ENCODE measurements at places on chromosomes 5 and 9.

DNA sequence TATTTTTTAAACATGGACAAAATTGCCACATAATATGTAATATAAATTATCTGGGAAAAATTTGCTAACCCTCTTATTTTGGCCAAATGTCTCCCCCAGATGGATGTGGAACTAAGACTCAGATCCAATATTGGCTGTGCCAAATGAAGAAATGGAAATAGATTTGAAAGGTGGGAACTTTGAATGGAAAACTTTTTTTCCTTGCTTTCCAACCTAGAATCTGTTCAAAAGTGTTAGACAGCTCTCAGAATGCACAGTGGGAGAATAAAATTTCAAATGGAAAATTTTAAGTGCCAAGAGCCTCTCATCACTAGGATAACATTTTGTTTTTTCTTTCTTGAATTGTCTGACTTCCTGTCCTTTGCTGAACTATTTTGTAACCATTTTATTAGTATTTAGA, 142.6 kb upstream of the GAS1 start:
- DNase-seq: no peak

DNA sequence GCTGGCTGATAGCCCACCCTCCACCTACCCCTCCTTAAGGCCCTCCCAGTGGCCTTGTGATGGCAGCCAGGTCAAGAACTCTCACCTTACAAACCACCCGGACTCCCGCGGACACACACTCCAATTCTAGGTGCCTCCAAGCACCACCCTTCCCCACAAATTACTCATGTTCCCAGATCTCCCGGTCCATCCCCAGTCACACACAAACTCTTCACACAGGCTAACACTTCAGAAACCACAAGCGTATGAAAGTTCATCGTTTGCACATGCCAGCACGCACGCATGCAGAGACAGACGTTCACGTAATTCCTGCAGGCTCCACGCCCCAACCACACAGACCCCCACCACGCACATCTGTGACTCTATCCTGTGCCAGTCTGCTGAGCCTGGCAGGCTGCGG, 18.0 kb downstream of the NR5A1 start:
- DNase-seq: no peak

DNA sequence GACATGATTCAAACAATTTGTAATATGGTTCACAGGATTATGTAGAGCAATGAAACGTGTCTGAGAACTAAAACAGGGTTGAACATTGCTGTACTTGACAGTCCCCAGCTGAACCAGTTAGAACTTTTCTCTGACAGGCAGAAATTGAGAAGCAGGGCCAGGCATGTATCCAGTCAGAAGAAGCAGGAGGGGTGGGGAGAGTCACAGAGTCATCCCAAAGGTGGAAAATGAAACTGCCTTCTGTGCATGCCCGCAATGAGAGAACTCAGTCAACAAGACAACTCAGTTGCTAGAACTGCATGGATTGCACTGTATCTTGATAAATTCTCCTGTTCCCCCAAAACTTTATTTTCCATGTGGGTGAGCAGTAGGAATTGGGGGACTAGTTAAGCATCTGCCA, 72.9 kb upstream of the PRLR start:
- DNase-seq: no peak

GRCh38 chr5:32042551-32042961, 131.6 kb downstream of the GOLPH3 start:
- DNase-seq: no peak

- no peak for DNase-seq
These were observed 9.0 kb upstream of the WDR38 start for GRCh38 chr9:124844291-124844690.

DNA sequence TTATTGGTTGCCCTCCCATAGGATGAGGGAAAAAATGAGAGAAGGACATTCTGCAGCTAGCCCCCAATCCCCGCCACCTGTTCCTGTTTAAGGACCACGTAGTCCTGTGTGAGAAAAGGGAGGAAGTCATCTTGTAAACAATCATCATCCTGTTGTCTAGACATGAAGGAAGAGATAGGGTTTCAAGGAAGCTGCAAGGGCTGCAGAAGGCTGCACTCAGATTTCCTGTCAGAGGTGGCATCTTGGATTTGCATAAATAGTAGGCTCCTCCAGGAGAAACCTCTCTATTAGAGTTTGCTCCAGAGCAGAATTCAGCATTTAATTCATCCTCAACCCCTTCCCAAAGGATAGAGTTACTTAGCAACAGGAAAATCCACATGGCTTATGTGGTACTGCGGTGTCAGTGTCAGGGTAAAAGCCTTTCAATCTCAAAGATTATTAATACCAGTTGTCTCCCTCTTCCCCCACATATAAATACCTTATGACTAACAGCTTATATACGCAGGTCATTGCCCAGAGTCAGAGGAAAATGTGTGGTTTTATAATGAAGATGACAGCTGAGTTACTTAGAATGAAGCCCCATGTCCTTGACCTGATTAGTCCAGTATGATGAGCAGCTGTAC, 4.6 kb upstream of the DNAJC18 start:
- no peak for DNase-seq

GRCh38 chr5:82511134-82511533, 233.0 kb upstream of the RPS23 start:
- no peak for DNase-seq

DNA sequence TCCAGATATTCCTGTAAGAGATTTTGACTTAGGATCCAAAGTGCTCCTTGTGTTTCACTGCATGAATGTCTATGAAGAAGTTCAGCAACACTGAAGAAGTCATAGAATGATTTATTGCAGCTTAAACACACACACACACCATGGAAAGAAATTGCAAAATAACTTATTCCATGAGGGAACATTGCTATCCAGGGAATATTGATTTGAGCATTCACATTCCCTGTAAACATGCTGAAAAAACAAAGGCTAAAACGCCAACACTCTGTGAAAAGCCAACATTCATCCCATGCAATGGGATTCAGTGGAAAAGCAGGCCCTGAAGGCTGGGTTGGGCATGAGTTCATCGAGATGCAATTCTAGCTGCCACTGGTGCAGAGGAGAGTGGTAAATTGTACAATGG, 109.6 kb upstream of the CXCL14 start:
- no peak for DNase-seq
